ENCODE measurements at places on chromosomes 3 and 15.

DNA sequence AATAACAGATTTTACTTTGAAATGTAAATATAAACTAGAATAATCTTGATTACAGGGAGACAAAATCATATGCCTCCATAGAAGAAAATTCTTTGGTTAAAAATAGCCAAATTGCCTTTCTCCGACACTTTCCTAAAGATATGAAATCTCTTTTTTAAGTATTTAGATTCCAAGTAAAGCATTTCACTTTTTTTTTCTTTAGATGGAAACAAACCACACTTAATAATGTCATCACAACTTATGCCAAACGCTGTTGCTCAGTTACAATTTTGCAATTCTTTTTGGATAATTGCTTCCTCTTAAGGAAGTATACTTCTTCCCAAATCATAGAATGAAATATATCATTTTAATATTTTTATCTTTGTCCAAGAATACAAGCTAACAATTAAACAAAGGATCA, 294.1 kb upstream of the ARL6 start:
- DNase-seq: no peak

DNA sequence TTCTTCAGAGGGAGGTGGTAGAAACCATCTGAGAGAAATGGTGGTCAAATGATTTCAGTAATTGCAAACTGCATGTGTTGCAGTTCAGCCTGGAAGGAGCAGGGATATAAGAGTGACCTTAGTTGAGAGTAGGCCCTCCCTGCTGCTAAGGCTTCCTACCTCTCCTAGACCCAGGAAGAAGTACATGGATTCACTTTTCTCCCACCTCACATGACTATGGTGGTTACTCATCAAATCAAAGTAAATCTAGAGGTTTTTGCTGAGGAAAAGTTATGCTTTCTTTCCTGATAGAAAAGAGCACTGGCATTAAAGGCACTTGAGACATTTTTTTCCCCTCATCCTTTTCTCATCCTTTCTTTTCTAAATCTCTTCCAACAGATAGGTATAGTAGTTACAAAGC, 43.2 kb upstream of the LEKR1 start:
- DNase-seq: no peak

GRCh38 chr3:11662392-11662990, 18.8 kb upstream of the VGLL4 start:
- no peak for DNase-seq

GRCh38 chr3:12194669-12195161, 36.0 kb upstream of the TIMP4 start:
- DNase-seq: peak; percentile 39

- DNase-seq: no peak
Measured at GRCh38 chr3:165883863-165884478, 46.7 kb upstream of the BCHE start.

DNA sequence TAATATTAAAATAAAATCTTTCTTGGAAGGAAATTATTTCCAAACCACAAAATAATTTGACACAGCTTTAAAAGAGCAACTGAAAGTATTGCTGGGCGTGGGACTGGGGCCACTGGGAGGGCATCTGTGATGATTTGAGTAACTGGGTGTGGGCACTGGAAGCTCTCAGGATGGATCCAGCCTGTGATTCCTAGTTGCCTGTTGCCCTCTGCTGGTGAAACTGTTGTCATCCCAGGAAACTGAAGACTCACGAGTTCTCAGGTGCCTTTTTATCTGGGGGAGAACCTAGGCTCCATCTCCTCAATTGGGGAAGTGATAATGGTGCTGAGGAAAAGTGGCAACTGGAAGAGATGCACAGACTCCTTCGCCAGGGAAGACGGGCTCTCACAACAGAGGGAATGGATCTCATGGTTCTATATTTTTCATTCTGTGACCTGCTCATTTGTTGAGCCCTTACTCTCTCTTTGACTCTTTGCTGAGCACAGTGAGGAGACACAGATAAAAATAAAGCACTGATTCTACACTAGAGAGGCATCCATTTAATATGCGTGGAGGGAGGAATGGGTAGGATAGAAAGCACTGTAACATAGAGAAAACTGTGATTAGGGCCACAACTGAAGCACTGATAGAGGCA, 61.6 kb downstream of the TPRG1 start:
- DNase-seq: peak; percentile 29

GRCh38 chr15:67083135-67083762, 17.8 kb downstream of the SMAD3 start:
- DNase-seq: peak; percentile 62

DNA sequence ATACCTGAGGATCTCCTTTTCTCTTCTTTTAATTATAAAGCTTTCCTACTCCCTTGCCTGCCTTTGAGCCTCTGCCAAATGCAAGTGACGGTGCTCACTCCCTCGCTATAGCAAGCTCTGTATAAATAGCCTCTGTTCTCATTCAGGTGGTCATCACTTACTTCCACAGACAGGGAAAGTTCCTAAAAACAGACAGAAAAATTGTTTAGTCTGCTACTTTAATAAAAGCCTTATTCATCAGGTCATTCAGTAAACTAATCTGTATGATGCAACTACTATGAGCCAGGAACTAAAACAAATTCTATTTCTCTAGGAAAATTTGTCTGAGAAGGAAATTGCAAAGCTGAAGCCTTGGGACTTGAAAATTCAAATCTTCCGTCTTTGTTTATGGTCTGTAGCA, 10.2 kb upstream of the DLG1 start:
- no peak for DNase-seq

GRCh38 chr3:13600950-13601691, 52.2 kb downstream of the FBLN2 start:
- no peak for DNase-seq

- DNase-seq: no peak
Measured at GRCh38 chr3:188362405-188362831, 208.5 kb downstream of the LPP start.

DNA sequence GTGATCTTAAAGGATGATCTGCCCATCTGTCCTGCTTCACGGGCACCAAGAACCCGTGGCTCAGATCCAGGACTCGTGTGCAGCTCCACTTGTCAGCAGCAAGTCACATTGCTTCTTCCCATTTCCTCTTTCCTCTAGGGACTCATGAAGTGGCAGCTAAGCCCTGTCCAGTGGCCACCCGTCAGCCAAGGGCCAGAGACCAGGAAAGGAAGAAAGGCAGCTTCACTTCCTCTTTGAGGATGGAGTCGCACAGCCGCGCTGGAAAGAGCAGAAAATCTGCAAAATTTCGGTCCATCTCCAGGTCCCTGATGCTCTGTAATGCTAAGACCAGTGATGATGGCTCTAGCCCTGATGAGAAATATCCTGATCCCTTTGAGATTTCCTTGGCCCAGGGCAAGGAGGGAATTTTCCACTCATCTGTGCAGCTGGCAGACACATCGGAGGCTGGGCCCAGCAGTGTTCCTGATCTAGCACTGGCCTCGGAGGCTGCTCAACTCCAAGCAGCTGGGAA, 28.5 kb downstream of the IL16 start:
- no peak for DNase-seq

GRCh38 chr3:177300039-177300833, 103.0 kb upstream of the TBL1XR1 start:
- DNase-seq: peak; percentile 27

- no peak for DNase-seq
Measured at GRCh38 chr3:125125821-125126245, 70.0 kb upstream of the HEG1 start.

GRCh38 chr3:93904568-93904967, 69.1 kb downstream of the PROS1 start:
- no peak for DNase-seq

- DNase-seq: no peak
Measured at GRCh38 chr3:55330756-55331155, 156.3 kb downstream of the WNT5A start.

DNA sequence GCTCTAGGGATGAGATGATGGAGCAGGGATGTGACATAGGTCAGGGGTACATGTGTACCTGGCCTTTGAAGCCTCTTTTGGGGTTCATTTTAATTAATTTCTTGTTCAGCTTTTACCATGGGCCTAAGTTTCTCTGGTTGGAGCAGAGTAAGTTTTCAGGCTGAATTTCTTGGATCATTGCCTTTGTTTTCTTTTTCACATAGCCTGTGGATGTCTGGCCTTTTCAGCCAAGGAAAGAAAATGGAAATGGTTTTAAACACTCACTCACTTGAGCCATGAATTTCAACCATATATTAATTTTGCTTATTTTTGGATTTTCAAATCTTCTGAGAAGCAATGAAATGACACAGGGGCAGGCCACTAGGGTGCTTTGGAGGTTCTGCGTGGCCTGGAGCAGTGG, 30.2 kb downstream of the CACNA1D start:
- DNase-seq: no peak

DNA sequence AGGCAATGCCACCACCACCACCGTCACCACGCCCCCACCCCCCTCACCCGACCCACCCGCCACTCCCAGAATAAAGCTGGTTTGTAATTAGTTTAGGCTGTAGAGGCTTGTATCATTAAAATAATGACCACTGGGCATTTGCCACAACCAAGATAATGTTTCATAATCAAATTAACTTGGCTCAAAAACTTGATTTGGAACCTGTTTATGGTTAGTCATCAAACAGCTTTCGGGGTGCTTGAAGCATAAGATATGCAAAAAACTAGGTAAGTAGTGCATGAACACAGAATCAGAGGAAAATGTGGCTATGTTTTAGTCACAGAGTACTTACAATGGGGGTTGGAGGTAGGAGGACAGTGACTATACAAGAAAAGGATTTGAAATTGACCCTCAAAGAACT, 115.1 kb downstream of the FHIT start:
- DNase-seq: no peak

- DNase-seq: no peak
Measured at GRCh38 chr15:27889258-27889657, 209.9 kb downstream of the OCA2 start.

Measured in OCI-LY7 (cell line).